Activated CD8-positive, alpha-beta memory T cell treated with anti-CD3 and anti-CD28 coated beads for 4 hours (primary cell): ENCODE measurements at places on chromosomes 5 and 9.

- DNase-seq = no peak
These were observed 1284.1 kb upstream of the ACO1 start for GRCh38 chr9:31100311-31100710.

DNA sequence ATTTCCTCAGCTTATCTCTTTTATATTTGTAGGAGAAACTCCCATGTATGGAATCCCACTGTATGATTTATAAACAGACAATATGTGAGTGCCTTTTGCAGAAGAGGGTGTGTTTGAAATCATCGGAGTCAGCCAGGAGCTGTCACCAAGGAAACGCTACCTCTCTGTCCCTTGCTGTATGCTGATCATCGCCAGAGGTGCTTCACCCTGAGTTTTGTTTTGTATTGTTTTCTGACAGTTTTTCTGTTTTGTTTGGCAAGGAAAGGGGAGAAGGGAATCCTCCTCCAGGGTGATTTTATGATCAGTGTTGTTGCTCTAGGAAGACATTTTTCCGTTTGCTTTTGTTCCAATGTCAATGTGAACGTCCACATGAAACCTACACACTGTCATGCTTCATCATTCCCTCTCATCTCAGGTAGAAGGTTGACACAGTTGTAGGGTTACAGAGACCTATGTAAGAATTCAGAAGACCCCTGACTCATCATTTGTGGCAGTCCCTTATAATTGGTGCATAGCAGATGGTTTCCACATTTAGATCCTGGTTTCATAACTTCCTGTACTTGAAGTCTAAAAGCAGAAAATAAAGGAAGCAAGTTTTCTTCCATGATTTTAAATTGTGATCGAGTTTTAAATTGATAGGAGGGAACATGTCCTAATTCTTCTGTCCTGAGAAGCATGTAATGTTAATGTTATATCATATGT lies 18.0 kb upstream of the CTSL start:
- no peak for DNase-seq

DNA sequence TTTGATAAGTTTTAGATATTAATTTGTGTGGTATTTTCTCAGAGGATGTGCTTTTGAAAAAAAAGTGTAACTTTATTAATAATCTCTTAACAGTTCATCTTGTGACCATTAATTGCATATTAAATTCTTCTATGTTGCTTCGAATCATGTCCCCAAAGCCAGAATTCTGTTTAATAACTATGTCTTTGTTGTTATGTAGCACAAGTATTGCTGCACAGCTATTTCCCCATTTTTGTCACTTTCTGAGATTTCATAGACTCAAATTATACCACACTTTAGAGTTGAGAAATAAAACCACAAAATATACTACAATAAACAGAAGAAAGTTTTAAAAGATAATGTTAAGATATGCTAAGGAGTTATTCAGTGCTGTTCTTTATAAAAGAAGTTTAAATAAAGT lies 2.8 kb downstream of the MEF2C start:
- DNase-seq = no peak

DNA sequence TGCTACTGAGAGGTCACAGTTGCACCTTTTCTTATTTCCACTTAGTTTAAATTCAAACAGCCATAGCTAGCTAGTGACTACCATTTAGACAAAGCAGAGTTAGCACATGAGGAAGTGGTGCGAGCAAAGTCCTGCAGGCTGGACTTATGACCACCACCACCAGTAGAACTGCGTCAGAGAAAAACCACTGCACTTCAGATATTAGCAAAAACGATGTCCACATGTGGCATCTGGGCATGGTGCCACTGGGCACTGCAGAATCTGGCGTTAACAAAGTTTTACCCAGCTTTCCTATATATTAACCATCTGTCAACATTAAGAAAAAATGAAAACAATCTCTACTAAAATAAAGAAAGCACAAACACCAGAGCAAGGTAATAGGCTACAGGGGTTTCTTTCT lies 80.1 kb downstream of the SPTLC1 start:
- DNase-seq = no peak

DNA sequence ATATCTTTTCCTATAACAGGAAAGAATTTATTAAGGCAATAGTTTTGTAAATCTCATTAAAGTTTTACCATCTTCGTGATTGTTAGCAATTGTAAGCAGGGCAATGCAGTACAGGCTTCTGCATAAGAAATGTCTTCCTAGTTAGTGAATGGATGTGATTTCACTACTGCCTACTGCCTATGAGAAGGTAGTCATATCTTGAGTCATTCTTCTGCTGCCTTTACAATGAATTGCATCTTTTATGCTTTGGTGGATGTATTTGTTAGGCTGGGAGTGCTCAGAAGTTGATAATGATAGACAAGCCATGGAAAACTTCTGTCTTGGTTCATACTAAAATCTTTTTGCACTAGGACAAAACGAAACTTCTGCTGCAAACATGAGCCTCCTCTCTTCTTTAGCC lies 128.0 kb downstream of the ADAMTSL1 start:
- no peak for DNase-seq

DNA sequence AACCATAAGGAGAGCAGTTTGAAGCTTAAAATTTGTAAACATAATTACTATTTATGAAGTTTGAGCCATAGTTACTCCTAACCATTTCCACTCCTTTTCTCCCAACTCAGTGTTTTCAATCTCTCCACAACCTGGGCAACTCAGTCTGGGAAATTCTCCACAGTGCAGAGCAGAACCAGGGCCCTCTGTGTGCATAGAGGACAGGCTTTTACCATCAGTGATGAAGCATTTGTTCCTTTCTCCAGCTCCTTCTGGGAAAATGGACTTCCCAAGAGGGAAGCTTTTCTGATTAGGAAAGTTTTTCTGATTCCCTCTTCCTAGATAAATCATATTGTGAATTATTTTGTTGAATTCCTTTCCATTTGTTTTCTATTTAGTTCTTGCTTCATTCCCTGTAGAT lies 132.3 kb upstream of the MPDZ start:
- DNase-seq = no peak

DNA sequence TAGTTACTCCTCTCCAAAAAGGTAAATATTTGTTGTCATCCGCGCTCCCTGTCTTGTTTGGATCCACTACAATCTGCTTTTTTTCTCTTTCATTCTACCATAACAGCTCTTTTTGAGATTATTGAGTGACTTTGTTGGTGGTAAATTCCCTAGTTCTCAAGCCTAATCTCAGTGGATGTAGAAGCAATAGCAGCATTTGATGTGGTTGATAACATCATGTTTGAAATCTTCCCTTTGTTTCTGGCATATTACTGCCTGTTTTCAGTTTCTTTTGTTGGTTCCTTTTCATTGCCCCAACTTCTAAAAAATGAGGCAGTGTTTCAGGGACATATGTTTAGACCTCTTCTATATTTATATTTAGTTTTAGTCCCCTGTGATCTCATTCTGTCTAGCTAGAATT lies 8.9 kb downstream of the CDC42SE2 start:
- DNase-seq = no peak

DNA sequence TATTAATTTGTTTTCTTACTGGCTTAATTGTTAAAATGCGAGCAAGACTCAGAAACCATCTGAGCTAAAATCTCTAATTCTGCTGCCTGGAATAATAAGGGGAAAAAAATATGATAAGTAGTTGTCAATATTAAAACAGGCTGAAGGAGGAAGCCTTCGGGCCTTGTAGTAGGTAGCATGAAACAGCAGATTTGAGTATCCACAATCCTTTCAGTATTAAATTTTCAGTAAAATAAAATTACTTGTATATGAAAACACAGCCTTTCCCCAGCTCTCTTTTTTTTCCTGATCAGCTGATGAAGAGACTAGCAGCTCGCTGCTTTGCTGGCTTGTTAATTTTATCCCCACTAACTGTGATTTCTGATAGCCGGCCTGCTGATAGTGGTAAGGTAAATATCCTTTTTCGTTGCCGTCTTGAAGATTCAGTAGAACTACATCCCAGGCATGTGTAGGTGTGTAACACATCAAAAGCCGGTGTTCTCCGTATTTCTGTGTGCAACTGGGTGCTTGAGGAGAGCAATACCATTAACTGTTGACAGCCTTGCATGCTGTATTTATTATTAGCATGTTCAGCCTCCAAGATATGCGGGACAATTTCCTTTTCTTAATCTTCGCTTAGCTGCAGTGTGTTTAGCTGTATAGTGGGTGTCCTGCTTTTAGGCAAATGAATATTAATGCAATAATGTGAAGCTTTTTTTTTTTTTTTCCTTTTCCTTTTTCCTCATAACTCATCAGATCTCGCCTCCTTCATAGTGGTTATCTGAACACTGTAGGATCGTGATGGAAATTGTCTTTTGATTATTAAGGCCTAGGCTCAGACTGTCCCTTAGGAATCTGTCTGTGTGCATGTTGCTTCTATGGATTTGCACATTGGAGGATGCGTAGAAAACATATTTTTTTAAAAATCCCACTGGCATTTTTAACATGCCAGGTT lies 144.6 kb downstream of the SMARCA2 start:
- no peak for DNase-seq

- no peak for DNase-seq
These were observed 11.7 kb downstream of the CDC14B start for GRCh38 chr9:96607971-96608370.

DNA sequence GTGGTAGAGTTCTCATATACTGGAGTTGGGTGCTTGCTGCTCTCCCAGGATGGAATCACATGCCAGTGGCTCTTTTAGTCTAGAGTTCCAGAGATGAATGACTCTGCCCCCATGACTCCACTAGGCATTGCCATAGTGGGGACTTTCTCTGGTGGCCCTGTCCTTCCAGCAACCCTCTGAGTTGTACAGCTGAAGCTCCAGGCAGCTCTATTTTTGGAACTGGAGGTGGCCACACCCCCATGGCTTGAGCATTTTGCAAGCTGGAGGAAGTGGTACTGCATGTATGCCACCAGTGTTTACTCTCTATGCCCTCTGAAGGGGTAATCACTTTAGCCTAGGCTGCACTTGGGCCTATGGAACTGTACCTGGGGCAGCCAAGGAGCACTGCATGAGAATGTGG lies 112.6 kb downstream of the RANBP17 start:
- DNase-seq = no peak

DNA sequence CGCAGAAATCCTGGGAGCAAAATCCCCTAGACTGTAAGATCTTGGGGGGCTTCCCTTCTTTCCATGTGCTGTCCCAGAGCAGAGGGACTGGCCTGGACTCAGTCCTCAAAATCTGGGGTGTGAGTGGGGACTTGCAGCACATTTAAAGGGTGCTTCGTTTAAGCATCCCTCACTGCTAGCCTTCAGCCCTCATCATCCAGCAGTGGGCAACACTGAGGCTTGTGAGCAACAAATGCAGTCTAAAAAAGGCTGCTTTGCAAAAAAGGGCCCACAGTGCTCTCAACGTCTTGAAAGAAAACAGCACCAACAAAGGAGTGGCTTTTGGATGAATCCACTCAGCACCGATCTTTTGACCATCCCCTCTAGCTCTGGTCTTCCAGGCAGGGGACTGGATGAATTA lies 128.3 kb upstream of the TBC1D2 start:
- DNase-seq = no peak

- DNase-seq = peak; percentile 27
These were observed 59.4 kb upstream of the TNFSF8 start for GRCh38 chr9:114989600-114990410.

- DNase-seq = no peak
These were observed 84.1 kb upstream of the ASS1 start for GRCh38 chr9:130360672-130361071.

DNA sequence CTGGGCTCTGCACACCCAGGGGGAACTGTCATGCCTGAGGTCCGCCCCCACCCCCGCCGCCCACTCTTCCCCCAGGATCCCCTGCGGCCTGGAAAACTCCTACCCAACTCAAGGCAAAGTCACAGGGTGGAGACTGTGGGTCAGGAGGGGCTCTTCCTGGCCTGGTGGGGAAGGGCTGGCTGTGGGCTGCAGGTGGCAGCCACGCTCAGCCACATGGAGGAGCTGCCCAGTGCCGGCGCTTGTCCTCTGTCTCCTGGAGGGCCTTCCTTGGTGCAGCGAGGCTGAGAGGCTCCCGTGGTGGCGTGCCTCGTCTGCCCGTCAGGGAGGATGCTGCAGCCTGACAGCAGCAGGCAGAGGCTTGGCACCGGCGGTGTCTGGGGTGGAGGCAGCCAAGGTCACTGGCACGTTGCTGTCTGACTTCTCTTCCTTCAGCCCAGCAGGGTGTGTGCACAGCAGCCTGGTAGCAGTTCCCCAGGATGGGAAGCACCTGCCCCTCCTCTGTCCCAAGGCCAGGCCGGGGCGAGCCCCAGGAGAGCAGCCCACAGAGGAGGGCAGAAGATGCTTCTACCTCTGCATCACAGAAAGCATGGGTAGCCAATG lies 78.1 kb downstream of the ADAMTS2 start:
- DNase-seq = no peak

GRCh38 chr9:77024776-77025545 lies 5.5 kb downstream of the FOXB2 start:
- no peak for DNase-seq

DNA sequence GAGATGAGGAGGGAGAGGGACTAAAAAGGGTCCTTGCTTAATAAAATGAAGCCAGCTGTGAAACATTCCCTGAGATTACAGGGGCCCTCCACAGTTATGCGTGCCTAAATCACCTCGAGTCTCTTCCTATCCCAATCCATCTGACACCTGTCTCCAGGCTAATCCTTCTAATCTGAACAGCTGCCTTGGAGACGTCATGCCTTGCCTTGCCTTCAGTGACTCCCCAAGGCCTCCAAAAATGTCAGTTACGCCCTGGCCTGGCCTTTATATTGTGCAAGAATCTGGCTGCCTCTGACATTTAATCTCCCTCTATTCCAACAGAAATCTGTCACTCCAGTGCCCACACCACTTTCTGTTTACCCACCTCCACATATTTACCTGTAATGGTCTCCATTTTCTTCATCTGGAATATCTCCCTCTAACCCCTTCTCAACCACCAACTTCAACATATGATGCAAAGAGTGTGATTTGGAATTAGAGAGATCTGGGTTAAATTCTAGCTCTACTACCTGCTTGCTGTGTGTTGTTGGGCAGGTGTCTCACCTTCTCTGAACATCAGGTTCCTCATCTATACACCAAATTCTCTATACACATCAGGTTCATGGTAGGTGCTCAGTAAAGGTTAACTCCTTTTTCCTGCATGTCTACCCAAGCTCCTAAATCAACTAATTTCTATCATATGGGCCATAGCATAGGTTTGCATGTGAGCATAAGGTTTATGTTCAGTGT lies 57.9 kb downstream of the PTCD2 start:
- no peak for DNase-seq

DNA sequence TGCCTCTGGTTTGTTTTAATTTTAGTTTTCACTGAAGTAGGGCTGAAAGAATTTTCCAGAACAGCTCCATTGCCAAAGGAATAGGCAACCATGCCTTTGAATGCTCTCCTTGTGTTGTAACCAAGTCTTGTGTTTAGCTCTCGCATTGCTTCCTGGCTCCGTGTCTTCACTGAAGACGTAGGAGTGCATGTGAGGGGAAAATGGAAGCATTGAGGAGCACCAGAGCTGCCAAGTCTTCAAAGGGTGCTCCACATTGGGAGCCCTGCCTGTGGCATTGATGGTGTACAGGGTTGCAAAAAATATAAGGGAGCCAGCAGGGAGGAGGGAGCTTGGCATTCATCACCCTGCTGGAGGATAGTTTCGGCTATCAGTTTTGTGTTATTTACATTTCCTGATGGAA lies 86.6 kb downstream of the NTRK2 start:
- no peak for DNase-seq

GRCh38 chr5:610744-611730 lies 1.1 kb upstream of the CEP72 start:
- no peak for DNase-seq
